Thyroid gland (tissue), 4 donors: ENCODE measurements at places on chromosomes 2 and 18. TPM values are rescaled to one million over a fixed set of nuclear protein-coding genes. Genes with fewer than 3 reads are reported as not detected.

- peaks cover 5% of the 10 kb centered on the region for H3K4me1 ChIP-seq
- H3K36me3 ChIP-seq = no peaks in the 10 kb centered on the region
- H3K4me3 ChIP-seq = no peak overlapping the region
- no peaks in the 10 kb centered on the region for H3K27me3 ChIP-seq
- no peak for DNase-seq
Measured at GRCh38 chr2:40851661-40852060, 399.8 kb upstream of the SLC8A1 start.

GRCh38 chr2:105635564-105635963 lies 109.1 kb upstream of the NCK2 start:
- no peak for DNase-seq
- no peaks in the 10 kb centered on the region for H3K4me1 ChIP-seq
- H3K36me3 ChIP-seq = no peaks in the 10 kb centered on the region
- no peak overlapping the region for H3K4me3 ChIP-seq

GRCh38 chr2:147051814-147052213 lies 793.0 kb upstream of the ACVR2A start:
- no peaks in the 10 kb centered on the region for H3K27me3 ChIP-seq
- H3K4me3 ChIP-seq = no peak overlapping the region
- H3K36me3 ChIP-seq = no peaks in the 10 kb centered on the region
- no peak overlapping the region for H3K27ac ChIP-seq
- DNase-seq = no peak

DNA sequence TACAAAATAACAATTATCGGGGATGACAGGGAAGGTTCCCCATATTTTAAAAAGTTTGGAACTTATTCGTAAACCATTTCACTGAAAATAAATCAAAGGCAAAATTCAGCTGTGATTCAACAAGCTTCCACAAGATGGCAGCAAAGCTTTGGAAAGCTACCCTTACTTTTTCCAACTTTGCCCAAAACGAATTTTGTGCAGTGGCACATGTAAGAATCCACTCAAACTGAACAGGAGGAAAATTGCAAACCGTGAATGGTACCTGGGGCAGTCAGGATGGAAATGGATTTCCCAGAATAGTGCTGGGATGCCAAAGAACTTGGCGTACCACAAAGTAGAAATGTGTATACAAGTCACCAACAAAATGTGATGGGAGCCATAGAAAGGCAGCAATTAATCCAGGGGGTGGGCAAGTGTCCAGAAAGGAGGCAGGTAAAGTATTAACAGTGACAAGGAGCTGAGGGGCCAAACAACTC lies 10.7 kb downstream of the RPL31 start:
- no peak overlapping the region for H3K27ac ChIP-seq
- peaks cover 19% of the 10 kb centered on the region for H3K36me3 ChIP-seq
- DNase-seq = peak; percentile 26
- H3K4me1 ChIP-seq = no peaks in the 10 kb centered on the region
- H3K4me3 ChIP-seq = no peak overlapping the region

- no peak overlapping the region for H3K27ac ChIP-seq
- DNase-seq = no peak
- H3K4me1 ChIP-seq = peaks cover 17% of the 10 kb centered on the region
- H3K36me3 ChIP-seq = no peaks in the 10 kb centered on the region
- H3K27me3 ChIP-seq = no peaks in the 10 kb centered on the region
- no peak overlapping the region for H3K4me3 ChIP-seq
Measured at GRCh38 chr2:236511266-236511665, 58.4 kb upstream of the ACKR3 start.

GRCh38 chr2:147989809-147990403 lies 30.6 kb downstream of the ORC4 start:
- no peaks in the 10 kb centered on the region for H3K36me3 ChIP-seq
- no peak overlapping the region for H3K4me3 ChIP-seq
- no peaks in the 10 kb centered on the region for H3K27me3 ChIP-seq
- H3K27ac ChIP-seq = no peak overlapping the region

DNA sequence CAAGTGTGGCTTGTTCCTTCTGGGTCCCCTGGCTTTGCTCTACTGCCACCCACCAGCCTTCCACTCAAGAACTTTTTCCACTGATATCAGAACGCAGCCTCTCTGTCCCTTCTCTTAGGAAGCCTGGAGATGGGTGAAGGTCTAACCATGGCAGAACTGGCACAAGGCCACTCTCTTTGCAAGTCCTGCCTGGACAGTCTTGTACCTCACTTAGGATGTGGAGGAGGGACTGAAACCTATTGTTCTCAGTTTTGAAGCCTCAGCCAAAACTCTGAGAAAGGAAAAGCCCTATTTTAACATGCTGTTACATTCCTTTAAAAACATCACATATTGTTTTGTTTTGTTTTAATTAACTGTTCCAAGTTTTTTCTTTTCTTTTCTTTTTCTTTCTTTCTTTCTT lies 58.9 kb upstream of the NCOA1 start:
- H3K4me1 ChIP-seq = peaks cover 12% of the 10 kb centered on the region
- no peak for DNase-seq
- no peaks in the 10 kb centered on the region for H3K27me3 ChIP-seq
- H3K4me3 ChIP-seq = no peak overlapping the region
- no peaks in the 10 kb centered on the region for H3K36me3 ChIP-seq

- no peaks in the 10 kb centered on the region for H3K27me3 ChIP-seq
- no peak overlapping the region for H3K4me3 ChIP-seq
- no peaks in the 10 kb centered on the region for H3K36me3 ChIP-seq
- no peak overlapping the region for H3K27ac ChIP-seq
- no peak for DNase-seq
- peaks cover 41% of the 10 kb centered on the region for H3K4me1 ChIP-seq
Measured at GRCh38 chr2:128279009-128279408, 39.7 kb downstream of the HS6ST1 start.

STPG4 gene
- total RNA-seq = 0.22 TPM

RGPD3 gene
- total RNA-seq = 0.63 TPM

TYMS gene
- 2.1 TPM for total RNA-seq

HAAO gene
- 2.2 TPM for total RNA-seq
